PC-3 (cell line): ENCODE measurements at places on chromosomes 13 and 19. TPM values are rescaled to one million over a fixed set of nuclear protein-coding genes. Genes with fewer than 3 reads are reported as not detected.

EFNA2 gene
- not detected in 2 replicates for total RNA-seq

CPB2 gene
- not detected in 2 replicates for total RNA-seq

ACER1 gene
- not detected in 2 replicates for total RNA-seq

FBXO27 gene
- total RNA-seq = 7.1 and 16.5 TPM in 2 replicates

POU2F2 gene
- total RNA-seq = 1.4 and 2.4 TPM in 2 replicates

ZNF442 gene
- 0.63 and 1.1 TPM in 2 replicates for total RNA-seq

YJEFN3 gene
- total RNA-seq = 6.5 and 8.1 TPM in 2 replicates

SIGLEC12 gene
- total RNA-seq = not detected in 2 replicates

URAD gene
- not detected in 2 replicates for total RNA-seq

AMH gene
- 6.0 and 7.7 TPM in 2 replicates for total RNA-seq

LRRC4B gene
- total RNA-seq = 0.26 and 0.52 TPM in 2 replicates

ZNF443 gene
- total RNA-seq = 3.4 and 3.7 TPM in 2 replicates

- DNase-seq = peak; percentile 86
These were observed 131.5 kb downstream of the RGCC start for GRCh38 chr13:41588899-41589298.

DNA sequence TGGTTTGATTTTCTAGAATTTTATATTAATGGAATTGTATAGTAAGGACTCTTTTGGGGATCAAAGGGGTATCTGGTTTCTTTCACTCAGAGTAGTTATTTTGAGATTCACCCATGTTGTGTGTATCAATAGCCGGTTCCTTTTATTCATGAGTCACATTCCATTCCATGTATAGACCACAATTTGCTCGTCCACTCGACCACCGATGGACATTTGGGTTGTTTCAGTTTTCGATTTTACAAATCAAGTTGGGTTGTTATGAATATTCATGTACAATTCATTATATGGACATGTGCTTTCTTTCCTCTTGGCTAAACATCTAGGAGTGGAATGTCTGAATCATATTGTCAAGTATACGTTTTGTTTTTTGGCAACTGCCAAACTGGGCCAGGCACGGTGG lies 9.6 kb upstream of the EMP3 start:
- DNase-seq = peak; percentile 20

DNA sequence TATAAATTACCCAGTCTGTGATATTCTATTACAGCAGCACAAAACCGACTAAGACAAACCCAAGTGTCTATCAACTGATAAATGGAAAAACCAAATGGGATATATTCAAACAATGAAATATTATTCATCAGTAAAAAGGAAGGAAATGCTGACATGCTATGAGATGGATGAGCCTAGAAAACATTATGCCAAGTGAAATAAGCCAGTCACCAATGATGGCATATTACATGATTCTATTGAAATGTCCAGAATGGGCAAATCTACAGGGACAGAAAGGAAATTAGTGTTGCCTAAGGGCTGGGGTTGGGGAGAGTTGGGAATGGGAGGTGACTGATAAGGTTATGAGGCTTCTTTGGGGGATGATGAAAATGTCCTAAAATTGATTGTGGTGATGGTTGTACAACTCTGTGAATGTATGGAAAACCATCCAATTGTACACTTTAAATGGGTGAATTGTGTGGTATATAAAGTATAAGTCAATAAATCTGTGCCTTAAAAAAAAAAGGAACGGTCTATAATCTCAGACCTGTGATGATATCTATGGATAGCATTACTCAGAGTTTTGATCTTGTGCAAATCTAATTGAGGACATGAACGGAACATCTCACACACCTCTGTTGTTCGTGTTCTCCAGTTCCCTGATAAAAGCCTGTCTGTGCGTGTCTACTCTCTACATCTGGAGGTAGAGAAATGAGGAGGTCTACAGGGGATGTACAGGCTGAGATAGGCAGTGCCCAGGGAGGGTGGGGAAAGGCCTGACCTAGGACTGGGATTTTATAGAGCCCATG lies 49.0 kb downstream of the TNFRSF19 start:
- no peak for DNase-seq

DNA sequence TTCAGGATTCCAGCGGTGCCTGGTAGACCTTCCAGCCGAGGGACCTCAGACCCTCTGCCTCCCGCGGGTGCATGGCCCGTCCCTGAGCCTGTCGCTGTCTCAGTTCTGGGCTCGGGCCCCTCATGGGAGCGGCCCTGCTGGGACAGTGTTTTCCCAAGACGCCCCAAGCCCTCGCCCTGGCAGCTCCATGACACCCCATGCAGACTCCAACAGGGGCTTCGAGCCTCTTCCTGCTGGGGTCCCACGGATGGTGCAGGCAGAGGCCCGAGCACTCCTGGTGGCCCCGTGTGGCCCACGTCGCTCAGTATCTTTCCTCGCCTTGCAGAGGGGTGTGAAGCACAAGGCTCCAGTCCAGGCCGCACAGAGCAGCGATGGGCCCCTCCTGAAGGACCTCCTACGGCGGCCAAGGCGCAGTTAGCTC lies 88.8 kb upstream of the MCF2L start:
- no peak for DNase-seq

- DNase-seq = no peak
These were observed 126.2 kb downstream of the RAB20 start for GRCh38 chr13:110435331-110435730.

DNA sequence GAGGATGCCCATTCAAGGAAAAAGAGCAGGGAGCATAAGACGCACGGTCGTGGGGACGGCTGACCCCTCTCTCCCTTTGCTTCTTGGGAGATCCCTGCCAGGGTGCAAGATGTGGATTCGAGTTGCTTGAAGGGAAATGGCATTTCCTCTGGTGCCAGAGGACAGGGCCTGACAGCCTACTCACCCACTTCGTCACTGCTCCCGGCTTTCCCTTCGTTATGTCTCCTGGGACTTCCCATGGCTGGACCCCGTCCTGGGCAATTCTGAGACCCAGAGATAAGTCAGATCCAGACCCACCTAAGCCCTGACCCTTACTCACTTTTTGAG lies 1.2 kb downstream of the TBC1D17 start:
- DNase-seq = no peak

GRCh38 chr13:39410096-39410901 lies 192.7 kb downstream of the LHFPL6 start:
- DNase-seq = no peak

DNA sequence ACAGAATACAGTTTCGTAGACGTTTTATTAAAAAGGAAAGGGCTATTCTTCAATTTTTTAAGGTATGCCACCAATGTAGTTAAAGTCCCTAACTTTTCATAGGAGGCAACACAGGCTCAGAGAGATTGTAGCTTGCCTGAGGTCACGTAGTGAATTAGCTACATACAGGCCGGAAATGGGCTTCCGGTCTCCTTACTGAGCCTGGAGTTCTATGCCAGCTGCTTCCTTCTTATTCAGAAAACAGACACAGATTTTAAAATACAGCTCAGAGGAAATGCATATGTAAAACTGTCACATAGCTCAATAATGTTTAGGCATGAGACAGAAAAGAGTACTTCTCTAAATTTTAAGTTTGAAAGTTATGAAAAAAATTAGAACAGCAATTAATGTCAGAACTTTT lies 85.4 kb upstream of the TUBA3C start:
- no peak for DNase-seq

GRCh38 chr13:65300220-65300619 lies 1929.9 kb downstream of the PCDH9 start:
- no peak for DNase-seq

DNA sequence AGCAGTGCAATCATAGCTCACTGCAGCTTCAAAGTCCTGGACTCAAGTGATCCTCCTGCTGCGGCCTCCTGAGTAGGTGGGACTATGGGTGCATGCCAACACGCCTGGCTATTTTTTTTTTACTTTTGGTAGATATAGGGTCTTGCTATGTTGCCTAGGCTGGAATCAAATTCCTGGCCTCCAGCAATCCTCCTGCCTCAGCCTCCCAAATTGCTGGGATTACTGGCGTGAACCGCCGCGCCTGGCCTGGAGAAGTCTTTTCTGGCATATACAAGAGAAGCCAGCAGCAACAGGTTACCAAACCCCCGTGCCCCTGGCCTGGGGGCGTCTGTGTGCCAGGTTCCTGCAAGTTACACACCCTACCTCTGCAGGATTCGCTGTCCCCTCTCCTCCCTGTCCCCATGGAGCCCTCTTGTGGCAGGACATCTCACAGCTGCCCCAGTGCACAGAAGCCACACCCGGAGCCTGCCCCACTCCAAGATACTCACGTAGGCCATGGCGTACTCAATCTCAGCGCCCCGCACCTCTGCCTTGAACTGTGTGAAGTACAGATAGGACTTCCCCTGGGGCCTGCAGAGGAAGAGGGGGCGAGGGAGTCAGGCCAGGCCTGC lies 9.9 kb downstream of the MYDGF start:
- peak; percentile 64 for DNase-seq

- no peak for DNase-seq
These were observed 14.7 kb downstream of the DGKH start for GRCh38 chr13:42063105-42063504.

DNA sequence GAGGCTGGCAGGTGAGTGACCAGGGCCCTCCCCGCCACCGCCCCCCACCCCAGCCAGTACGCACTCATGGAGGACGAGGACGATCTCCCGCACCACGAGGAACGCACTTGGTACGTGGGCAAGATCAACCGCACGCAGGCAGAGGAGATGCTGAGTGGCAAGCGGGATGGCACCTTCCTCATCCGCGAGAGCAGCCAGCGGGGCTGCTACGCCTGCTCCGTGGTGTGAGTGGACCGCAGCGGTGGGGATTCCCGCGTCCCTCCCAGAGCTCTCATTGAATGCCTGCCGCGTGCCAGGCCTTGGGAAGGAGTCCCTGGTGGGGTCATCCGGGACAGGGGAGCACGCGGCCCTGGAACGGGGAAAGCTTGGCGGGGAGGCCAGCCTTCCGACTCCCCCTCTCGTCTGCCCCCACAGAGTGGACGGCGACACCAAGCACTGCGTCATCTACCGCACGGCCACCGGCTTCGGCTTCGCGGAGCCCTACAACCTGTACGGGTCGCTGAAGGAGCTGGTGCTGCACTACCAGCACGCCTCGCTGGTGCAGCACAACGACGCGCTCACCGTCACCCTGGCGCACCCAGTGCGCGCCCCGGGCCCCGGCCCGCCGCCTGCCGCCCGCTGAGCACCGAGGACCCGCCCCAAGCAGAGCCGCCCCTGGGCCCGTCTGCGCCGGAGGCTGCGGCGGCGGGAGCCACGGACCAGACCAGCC lies 4.8 kb upstream of the IFI30 start:
- no peak for DNase-seq

DNA sequence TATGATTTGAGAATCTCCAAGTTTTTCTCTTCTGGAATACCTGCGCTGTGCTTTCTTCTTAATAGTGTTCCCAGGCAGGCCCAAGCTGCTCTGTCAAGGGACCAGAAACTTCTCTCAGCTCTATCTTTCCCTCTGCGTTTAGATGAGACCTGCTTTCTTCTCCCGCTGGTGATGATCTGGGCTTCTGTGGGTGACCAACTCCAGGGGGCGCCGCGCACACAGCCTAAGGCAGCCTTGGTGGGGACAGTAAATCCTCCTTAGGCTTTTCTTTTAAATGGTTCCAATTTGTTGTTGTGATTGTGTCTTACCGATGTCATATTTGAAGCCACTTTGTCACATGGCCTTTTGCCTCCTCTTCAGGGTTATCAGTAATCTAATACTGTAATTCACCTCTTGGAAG lies 439.4 kb upstream of the KLF12 start:
- no peak for DNase-seq

DNA sequence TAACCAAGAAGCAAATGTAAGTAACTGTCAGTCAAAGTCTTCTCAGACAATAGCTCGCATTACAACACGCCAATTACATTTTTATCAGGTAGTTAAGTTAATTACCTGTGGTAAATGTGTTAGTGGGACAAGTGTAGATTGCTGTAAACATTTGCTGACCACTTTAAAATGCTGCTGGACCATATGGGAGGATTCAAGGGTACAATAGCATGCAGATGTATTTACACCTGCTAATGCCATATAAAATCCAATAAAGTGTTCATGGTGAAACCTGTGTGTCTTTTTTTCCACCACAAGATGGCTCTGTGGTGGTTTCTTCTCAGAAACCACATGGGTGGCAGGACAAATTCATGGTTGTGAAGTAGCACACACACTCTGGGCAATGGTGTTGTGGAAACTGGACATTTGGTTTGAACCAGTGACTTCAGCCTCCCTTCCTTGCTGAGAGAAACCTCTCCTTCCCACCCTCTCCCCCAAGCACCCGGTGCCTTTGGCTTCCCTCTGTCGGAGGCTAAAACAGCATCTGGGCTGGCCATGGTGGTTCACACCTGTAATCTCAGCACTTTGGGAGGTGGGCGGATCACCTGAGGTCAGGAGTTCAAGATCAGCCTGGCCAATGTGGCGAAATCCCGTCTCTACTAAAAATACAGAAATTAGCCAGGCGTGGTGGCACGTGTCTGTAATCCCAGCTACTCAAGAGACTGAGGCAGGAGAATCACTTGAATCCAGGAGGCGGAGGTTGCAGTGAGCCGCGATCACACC lies 18.1 kb upstream of the GTF3A start:
- peak; percentile 62 for DNase-seq

DNA sequence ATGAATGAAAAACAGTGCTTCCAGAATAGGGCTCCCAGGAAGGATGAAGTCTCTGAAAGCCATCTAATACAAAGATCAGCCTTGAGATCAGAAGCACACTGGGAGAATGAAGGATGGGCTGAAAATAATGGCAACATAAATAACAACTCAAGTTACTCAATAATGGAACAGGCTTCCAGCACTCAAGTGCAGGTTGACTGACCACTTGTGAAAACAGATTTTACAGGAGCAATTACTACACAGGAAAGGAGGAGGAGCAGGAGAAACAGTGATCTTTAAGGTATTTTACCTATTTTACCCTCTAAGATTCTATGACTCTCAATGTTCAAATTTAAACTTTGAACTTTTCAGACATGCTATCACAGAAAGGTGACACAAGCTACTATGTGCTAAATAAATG lies 106.0 kb downstream of the USP12 start:
- no peak for DNase-seq

- no peak for DNase-seq
These were observed 760.7 kb upstream of the SLITRK6 start for GRCh38 chr13:86559901-86560300.

DNA sequence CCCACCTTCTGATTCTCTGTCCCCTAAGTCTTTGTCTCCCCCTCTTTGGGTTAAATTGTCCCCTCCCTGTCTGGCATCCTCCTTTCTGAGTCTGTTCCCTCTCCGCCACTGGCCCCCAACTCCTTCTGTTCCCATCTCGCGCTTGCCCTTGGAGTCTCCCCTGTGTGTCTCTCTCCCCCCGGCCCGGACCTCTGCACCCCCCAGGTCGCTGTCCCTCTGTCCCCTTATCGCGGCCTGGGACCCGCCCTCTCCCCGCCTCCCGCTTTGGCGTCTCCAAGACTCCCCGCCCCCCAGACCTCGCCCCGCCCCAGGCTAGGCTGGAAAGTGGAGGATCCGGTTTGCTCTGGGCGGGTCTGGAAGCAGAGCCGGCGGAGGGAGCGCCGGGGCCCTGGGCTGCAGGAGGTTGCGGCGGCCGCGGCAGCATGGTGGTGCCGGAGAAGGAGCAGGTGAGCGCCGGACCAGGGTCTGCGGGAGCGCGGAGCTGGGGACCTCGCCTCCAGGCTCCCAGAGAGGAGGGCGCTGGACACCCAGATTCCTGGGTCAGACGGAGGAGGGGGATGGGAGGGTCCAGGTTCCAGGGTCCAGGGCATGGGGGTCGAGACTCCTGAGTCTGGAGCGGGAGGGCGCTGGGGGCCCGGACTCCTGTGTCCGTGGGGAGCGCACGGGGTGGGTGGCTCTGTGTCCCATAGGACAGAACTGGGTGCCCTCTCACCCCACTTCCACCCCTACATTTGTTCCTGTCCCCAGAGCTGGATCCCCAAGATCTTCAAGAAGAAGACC lies at the start of gene TRPM4:
Gene TRPM4, plus strand, starts transcription at position 348 of the 780 bp plus-strand sequence. Its CDS starts 75 bp downstream, at position 423.
- DNase-seq = peak; percentile 96
